ENCODE measurements at places on chromosomes 16 and 17.

DNA sequence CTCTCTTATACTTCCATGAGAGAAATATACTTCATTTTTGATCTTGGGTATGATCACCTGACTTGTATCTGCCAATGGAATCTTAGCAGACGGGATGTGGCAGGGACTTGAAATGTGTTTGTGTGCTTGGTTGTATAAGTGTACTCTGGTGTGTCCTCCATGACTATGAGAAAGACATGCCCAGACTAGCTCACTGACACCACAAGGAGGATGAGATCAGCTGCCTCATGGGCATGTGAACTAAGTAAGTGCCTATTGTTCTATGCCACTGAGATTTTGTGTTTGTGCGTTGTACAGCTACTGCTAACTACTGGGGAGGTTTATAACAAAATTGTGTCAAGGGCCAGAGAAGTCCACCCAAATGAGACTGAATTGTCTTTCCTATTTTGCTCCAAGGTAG, 402.2 kb upstream of the SALL1 start:
- DNase-seq, result no peak

DNA sequence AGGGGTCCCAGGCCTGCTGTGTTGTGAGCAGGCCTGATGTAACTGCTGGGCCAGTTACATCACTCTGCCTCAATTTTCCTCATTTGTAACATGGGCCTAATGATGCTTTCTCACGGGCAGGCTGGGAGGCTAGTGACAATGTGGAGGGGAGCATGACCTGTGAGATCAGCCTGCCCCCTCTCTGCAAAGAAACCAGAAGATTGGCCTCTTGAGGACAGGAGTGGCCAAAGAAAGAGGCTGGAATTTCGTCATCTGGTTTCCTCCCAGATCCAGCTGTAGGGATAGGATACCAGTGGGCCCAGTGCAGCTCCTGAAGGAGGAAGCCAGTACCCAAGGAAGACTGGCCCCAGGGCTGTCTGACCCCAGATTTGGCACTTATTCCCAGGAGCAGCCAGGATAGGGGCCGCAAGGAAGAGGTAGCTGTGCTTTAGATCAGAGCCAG, 615 bp upstream of the SREBF1 start:
- no peak for DNase-seq

- DNase-seq, result no peak
Observed at GRCh38 chr16:19119564-19119963, 5.8 kb downstream of the ITPRIPL2 start.

GRCh38 chr16:10684511-10685151, 10.1 kb downstream of the TEKT5 start:
- no peak for DNase-seq

DNA sequence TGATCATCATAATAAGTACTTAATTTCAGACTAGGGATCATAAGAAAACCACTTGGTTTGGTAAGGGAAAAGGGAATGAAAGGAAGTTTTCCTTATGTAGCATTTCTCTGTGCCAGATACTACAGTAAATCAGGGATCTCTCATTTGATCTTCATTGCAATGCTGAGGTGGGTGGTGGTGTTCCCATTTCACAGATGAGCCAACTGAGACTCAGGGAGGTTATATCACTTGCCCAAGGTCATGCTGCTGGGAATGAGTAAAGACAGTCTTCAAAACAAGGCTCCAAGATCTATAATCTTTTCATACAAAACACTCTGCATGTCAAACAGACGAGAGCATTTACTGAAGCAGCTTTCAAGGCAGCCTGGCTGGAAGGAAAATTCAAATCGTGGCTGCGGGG, 124.6 kb downstream of the GP2 start:
- DNase-seq, result no peak

- no peak for DNase-seq
Observed at GRCh38 chr16:75801307-75801706, 75.0 kb upstream of the CPHXL start.

- peak; percentile 8 for DNase-seq
Observed at GRCh38 chr16:15539197-15539596, 103.8 kb downstream of the MARF1 start.

DNA sequence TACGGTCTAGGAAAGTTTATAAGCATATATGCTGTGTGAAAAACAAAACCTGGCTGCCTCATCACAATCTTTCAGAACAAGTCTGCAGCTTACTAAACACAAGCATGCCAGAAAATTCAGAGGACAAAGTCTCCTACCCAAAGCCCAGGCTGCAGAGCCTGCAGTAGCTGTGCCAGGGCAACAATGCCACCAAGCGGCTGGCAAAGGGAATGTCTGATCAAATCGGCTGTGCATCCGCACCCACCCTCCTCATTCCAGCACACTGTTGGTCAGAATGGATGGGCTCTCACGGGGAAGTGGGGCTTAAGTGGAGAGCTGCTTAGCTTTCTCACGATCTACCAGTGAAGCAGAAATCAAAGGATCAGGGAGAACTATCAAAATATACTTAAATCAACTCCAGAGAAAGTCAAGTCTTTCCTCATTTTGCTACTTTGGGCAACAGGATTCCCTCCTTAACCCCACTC, 73.5 kb downstream of the CYTH1 start:
- peak; percentile 61 for DNase-seq

- no peak for DNase-seq
Observed at GRCh38 chr16:65697521-65697920, 575.7 kb upstream of the CDH11 start.

GRCh38 chr16:14151256-14152030, 80.3 kb downstream of the MRTFB start:
- DNase-seq, result no peak

DNA sequence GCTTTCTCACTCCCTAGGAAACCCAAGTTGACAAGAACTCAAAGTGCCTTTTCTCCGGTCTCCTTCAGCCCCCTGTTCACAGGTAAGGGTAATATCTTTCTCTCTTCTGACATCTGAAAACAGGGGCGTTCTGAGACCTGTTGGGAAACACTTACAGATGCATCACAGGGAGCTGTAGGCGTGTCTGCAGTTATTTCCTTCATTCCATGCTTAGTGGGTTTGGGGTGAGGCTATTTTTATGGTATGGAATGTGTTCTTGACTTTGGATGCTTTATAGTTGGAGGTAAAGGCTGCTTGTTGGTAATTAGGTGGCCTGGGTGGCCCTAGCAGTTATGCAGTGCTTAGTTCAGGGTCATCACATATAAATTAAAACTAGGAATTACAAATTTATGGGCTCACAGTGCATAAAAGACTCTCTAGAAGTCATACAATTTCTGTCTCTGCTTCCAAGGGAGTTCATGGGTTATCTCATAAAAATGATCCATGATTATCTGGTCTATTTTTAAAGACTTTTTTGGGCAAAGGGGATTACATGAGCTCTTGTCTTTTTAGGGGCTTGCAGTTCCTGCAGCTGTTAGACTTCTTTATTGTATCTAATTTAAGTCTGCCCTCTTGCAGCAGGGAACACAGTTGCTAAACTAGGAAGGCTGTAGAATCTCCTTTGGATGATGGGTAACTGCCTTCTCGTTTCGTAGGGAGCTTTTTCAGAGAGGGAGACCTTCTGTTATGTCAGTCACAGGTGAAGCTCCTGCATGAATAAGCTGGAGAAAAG, 10.2 kb downstream of the SOCS7 start:
- DNase-seq, result no peak

GRCh38 chr17:77036841-77037381, 103.9 kb upstream of the SEC14L1 start:
- DNase-seq, result no peak

- DNase-seq, result no peak
Observed at GRCh38 chr17:39687101-39687545, 734 bp downstream of the PGAP3 start.

- no peak for DNase-seq
Observed at GRCh38 chr17:69323806-69324205, 3.1 kb downstream of the ABCA5 start.

- DNase-seq, result no peak
Observed at GRCh38 chr16:14002416-14002990, 68.6 kb upstream of the MRTFB start.

GRCh38 chr17:21379080-21379711, 3.0 kb downstream of the KCNJ12 start:
- DNase-seq, result no peak

DNA sequence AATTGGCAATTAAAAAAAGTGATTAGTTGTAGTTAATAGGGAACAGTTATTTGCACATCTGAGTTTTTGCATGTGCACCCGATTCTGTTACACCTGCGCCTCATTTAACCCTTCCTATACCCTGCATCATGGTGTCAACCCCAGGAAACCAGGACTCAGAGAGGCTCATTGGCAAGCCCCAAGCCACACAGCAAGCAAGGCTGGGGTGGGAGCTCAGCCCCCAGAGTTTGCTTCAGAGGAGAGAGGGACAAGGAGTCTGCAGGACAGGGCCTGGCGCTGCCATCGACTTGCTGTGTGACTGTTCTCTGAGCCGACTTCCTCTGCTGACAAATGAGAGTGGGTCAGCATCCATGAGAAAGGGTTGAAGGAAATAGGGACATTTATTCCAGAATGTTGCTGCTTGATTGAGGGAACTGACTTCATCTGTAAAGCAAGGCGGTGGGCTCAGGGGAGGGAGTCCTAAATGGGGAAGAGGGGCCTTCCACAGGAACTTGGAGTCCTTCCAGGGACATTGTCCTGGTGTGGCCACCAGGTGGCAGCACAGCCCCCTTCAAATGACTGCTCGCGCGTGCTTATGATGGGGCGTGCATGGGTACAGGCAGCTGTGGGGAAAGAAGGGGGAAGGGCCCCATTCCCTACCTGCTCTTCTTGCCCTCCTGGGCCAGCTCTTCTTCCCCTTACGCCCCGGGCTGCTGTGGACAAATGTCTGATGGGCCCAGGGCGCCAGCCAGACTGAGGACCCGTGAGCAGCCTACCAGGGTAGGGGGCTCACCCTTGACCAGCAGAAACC, 51.6 kb downstream of the NT5M start:
- DNase-seq, result peak; percentile 35

GRCh38 chr17:74407384-74407783, 24.5 kb upstream of the GPRC5C start:
- DNase-seq, result no peak

DNA sequence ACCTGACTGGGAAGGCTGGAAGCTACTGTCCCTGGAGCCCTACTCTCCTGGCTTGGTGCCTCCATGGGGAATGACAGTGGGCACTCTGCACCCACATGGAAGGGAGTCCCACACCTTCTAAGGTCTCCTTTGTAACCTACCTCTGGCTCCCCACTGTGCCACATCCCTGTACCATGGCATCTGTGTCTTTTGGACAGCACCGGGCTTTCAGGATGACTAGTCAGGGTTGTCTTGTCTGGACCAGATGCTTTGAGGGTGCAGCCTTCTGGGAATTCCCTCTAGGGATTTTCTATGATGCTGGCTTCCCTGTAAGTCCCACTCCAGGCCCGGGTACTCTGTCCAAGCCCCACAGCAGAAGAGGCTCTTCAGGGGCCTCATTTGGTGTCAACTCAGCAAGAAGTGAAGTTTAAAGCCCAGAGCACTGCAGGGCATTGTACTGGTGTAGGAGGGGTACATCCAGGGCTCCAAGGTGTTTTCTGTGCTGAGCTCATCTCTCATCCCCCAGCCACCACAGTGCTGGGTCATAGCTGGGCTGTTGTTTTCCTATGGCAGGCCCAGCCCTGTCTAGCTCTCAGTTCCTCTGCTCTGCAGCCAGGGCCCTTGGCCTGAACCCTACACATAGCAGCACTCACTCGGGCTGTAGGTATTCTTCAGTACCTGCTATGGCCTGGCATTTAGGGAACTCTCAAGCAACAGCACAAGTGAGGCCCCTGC, 255.3 kb downstream of the CPPED1 start:
- DNase-seq, result no peak

DNA sequence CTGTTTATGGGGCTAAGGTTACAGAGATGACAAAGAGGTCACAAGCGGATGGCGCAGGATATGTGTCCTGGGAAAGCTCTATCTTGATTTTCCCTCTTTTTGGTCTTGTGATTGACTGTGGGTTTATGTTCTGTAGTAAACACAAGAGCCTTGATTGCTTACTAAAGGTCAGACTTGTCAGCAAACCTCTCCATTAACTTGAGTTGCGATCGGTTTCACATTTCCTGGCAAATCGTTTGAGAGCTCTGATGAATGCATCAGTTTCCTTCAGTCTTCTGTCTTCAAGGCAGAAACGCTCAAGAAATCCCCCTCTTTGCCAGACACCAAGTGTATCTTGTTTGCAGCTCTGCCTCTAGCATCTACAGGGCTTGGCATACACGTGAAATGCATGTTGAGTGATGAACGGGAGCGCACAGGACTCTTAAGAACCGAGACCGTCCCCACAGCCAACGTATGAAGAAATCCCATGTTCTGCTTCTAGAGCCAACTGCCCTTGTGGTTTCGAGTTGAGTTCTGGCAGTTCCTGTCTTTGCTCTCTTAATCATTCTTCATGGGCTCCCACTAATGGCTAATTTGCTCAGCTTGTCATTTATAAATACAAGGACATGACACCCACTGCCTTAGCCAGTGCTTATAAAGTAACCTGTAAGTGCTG, 143.3 kb downstream of the PITPNC1 start:
- DNase-seq, result no peak

DNA sequence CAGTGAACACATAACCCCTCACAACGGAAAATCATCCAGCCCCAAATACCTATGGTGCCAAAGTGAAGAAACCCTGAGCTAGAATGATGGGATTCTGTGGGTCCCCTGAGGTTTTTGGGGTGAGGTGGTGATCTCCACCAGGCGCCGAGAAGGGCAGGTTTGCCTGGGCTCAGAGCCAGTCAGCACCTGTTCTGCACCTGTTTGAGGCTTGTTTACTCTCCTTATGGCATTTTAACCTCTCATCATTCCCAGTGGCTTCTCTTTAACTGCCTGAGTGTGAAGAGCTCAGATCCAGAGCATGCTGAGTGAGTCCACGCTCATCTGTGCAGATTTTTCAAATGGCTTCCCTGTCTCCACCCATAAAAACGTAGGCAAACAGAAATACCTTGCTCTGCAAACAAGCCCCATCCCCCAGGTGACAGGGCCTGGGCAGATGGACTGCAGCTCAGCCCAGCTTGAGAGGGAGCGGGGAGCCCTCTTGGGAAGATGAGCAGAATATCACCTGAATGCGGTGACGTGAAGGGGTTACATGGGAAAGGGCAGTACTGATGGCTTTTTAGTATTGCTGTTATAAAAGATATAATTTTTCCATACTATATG, 40.1 kb upstream of the CLEC19A start:
- no peak for DNase-seq

- DNase-seq, result no peak
Observed at GRCh38 chr17:66963521-66963908, 992 bp upstream of the CACNG4 start.

GRCh38 chr17:58757162-58757613, 1.5 kb downstream of the PPM1E start:
- DNase-seq, result no peak

DNA sequence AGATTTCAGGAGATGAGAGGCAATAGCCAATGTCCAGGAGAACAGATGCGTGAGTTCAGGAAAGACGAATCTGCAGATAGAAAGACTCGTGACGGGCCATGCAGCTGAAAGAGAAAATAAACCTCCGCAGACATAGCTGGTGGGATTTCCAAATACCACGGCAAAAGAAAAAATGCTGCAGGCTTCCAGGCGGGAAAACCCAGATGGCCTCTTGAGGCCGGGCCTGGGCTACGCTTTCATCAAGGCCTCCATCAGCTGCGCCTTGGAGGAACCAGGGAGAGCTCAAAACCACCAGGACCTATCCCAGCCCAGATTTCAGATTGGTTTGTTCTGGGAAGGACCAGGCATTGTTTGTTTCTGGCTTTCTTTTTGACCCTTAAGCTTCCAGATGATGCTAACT, 16.7 kb downstream of the CCDC40 start:
- no peak for DNase-seq

Data from NCI-H446 (cell line).